ENCODE measurements at places on chromosomes 3 and 15.

DNA sequence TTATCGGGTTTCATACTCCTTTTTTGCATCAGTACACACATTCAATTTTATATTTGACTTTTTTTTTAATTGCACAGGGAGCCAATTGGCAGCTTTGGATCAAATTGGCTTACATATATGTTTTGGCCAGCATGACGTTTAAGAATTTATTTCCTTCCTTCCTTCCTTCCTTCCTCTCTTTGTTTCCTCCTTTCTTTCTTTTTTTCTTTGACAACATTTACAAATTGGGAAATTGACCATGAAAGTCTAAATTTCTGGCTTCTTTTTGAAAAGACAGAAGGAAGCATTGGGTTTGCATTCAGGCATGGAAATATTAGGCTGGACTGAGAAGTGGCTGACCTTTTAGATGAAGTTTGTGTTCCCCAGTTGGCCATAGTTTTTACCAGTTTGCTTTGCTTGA lies 103.4 kb upstream of the IGSF10 start:
- no peak for DNase-seq

DNA sequence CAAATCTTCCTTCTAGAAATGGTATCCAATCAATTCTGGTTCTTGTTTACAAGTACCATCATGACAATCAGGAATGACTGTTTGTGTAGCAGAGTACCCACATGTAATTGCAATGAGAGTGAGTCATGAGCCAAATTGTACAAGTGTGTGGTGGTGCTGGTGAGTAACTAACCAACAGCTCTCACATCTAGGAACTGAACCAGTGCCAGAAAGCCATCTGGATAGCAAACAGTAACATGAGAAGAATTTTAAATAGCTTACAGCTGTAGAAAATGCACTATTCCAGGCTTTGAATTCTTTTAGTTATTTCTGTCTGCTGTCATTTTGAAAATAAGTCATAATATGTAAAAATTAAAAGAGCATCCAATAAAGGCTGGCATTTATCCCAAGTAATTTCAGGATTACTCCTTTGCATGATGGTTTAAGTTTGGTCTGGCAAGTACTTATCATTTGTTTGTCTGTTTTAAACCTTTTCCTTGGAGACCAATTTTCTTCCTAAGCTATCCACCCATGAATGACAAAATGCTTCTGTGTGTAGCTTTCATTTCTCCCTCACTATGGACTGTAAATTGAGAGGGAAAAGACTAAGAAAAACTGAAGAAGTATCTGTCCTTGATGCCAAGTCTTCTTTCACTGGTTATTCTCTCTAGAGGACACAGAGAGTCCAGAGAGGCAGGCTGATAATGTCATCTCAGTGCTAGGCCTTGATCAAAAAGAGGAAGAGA lies 60.0 kb downstream of the PIK3CB start:
- no peak for DNase-seq

DNA sequence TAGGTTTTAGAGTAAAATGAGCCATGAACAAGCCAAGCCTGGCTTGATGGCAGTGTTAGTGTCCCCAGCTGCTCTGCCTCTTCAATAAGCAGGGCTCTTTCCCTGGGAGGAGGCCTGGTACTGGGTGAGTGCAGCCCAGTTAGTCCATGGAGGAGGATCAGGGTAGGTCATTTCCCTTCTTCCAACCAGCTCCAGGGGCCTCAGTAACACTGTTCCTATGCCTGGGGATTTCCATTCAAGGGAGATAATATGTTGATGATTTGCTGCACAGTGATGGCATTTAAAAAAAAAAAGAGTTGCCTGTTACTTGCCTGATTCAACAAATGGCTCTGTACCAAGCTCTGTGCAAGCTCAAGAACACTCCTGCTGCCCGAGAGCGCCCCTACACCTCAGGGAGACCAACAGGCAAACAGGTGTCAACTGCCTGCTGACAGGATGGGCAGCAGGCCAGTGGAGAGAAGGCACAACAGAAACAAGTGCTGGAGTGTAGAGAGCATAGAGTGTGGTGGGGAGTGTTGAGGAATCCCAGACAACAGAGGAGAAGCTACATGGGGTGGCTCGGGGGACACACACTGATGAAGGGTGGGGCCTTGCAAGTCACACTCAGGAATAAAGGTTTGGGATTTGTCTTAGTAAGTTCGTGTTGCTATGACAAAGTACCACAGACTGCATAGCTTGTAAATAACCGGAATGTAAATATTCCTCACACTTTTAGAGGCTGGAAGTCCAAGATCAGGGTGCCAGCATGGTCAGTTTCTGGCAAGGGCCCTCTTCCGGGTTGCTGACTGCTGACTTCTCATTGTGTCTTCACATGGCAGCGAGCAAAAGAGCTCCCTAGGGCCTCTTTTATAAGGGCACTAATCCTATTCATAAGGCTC lies 78.6 kb upstream of the PXYLP1 start:
- no peak for DNase-seq

GRCh38 chr15:101450403-101451265 lies 38.9 kb downstream of the PCSK6 start:
- DNase-seq: no peak

GRCh38 chr15:26084771-26085170 lies 221.6 kb upstream of the ATP10A start:
- no peak for DNase-seq

- DNase-seq: no peak
Observed at GRCh38 chr3:113243846-113244245, 32.5 kb downstream of the BOC start.

GRCh38 chr3:162721736-162722135 lies 1225.1 kb downstream of the OTOL1 start:
- no peak for DNase-seq

DNA sequence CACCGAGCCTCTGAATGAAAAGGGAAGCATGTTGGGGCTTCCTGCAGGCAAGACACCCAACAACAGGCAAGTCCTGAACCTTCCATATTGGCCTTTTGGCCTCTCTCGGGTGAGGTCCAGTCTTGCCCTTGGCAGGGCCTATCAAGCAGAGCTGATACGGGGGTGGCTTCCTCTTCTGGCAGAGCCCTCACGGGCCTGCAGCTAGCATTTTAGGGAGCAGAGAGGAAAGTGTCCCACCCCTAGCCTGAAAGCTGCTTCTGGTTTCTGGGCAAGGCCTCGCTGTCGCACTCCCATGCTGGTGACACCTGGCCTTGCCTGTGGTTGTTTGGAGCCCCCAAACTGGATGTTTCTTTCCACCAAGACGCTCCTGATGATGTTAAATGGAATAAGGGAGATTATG lies 31.8 kb upstream of the CTSH start:
- DNase-seq: no peak

GRCh38 chr3:42741796-42742195 lies 31.3 kb downstream of the CCDC13 start:
- DNase-seq: no peak

GRCh38 chr15:76155731-76156130 lies 95.9 kb downstream of the TMEM266 start:
- peak; percentile 12 for DNase-seq

DNA sequence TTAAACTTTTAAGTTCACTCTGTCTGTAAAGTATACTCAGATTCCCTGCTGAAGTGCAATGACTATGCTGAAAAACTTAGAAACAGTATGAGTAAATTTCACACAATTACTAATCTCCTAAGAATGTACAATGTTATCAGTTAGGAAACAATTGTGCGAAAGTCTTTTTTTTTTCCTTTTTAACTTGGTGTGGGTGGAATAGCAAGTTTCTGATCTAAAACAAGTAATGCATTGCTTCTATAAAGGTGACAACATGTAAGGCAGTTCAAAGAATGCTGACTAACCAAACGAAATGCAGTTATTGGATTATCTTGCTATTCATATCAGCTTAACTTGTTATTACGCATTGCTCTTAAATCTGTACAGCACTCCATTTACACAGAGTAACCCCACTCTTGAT lies 19.3 kb upstream of the SLC12A8 start:
- DNase-seq: no peak

- DNase-seq: no peak
Observed at GRCh38 chr15:64611085-64611725, 150.8 kb downstream of the ZNF609 start.

DNA sequence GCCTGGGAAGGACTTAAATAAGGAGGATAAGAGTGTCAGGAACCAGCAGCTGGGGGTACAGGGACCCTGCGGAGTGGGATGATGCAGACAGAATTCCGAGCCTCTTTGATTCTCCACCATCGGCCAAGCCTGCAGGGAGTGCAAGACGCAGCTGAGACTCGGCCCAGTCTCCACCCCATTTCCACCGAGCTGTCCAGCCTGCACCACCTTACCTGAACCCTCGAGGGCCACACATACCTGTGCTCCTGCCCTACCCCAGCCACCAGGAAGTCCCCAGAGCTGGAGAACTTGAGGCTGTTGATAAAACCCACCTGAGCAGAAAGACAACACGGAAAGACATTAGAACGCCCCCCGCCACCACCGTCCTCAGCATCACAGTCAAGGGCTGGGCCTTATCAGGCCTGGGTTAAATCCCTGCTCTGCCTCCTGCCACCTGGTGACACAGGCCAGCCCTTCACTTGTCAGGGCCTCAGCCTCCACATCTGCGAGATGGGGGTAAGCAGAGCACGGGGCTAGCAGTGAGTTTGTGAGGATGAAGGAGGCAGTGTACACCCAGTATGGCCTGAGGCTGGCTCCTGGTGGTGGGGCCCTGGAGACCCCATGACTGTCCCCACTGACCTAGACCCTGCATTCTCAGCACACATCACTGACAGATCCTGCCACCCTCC lies 8.1 kb downstream of the RRP9 start:
- DNase-seq: no peak

DNA sequence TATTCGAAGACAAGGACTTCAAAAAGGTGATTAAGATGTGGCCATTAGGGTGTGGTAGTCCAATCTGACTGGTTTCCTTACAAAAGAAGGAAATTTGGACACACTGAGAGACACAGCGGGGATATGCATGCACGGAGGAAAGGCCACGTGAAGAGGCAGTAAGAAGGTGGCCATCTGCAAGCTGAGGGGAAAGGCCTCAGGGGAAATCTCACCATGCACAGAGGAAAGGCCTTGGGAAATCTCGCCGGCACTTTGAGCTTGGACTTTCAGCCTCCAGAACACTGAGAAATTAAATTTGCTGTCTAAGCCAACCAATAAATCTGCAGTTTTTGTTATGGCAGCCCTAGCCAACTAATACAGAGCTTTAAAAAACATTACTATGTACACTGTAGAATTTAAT lies 78.8 kb downstream of the DLG1 start:
- no peak for DNase-seq

DNA sequence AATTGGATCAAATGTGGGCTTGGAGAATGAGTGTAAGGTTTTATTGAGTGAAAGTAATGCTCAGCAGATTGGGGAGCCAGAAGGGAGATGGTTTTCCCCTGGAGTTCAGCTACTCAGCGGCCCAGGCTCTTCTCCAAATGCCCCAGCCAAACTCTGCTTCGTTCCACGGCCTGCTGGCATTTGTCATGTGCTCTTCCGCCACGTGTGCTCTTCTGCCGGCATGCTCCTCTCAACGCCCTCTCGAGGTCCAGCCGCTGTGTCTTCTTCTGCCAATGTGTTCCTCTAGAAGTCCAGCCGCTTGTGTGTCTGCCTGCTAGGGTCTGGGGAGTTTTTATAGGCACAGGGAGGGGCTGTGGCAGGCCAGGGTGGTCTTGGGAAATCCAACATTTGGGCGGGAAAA lies 156.8 kb downstream of the RBPMS2 start:
- DNase-seq: no peak

DNA sequence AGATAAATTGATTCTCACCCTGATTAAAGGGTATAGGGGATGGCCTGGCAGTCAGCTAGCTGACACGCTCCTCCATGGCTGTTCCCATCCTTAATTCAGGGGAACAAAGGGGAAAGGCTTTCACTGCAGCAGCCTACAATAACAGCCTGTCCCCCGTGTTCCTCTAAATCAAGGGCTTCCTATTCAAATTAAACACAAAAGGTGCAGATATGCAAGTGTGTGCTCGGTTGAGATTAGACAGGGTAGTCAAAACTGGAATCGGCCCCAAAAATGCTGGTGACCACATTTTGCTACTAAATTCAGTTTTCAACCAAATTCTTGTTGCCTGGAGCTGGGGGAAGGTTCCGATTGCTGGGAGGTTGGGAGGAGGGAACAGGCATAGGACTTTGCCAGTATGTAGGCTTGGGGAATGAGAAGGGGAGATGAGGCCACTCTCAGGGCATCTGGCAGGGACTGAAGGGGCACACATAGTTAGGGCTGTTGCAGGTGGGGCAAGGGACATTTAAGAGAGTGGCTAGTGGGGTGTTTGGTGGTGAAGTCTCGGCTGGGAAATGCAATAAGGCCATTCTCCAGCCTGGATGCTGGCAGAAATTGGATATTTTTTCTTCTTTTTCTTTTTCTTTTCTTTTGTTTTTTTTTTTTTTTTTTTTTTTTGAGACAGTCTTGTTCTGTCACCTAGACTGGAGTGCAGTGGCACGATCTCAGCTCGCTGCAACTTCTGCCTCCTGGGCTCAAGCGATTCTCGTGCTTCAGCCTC lies 32.9 kb upstream of the CTSH start:
- no peak for DNase-seq

DNA sequence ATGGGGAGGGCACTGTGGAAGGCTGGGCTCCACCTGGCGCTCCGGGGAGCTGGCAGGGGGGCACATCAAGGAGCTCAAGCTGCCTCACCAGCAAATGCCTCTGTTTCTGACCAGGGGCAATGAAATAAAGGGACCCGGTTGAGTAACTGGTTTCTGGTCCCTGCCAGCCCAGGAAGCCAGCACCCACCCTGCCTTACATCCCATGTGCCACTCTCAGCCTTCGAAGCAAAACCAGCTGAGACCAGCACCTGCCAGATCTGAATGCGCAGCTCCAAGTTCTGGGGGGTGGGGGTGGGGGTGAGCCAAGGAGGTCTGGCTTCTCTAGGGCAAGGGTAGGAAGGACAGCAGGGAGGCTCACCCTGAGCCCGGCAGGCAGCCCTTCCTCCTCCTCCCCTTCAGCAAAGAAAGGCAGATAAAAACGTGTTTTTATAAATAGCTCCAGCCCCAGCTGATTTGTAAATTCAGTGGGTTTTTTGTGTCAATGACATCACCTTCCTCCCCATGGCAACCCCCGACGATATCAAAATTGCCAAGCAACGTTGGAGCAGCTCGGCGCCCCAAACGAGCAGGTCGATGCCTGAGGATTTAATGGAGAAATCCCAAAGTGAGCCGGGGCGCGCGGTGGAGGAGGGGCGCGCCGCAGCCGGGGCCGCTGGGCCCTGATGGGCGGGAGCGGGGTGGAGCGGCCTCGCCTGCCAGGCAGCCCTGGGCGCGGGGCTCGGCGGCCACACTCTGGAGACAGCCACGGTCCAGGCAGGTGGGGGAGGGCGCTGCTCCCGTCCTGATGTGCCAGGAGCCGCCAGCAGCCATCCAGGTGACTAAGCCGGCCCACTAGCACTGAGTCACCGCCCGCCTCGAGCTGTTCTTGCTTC lies at the start of gene PAK6:
PAK6 (plus strand) TSS at position 532 of the 872 bp plus-strand sequence. CDS start 25,723 bp downstream, outside the sequence.
- peak; percentile 68 for DNase-seq

- peak; percentile 76 for DNase-seq
Observed at GRCh38 chr3:51974963-51975851, at the start of gene ABHD14A. TSS of gene ABHD14A (plus strand) at chr3:51975064. CDS start at chr3:51975136, 72 bp downstream.

- no peak for DNase-seq
Observed at GRCh38 chr3:59422312-59422711, 372.5 kb upstream of the CFAP20DC start.

GRCh38 chr3:166575161-166575560 lies 737.9 kb upstream of the BCHE start:
- no peak for DNase-seq
